ENCODE measurements at places on chromosomes 11 and 22.

- no peak for DNase-seq
These were observed 14.2 kb downstream of the PPME1 start for GRCh38 chr11:74185285-74185684.

- no peak for DNase-seq
These were observed 9.9 kb downstream of the BRSK2 start for GRCh38 chr11:1399386-1400316.

GRCh38 chr11:47409440-47410369, 1.3 kb downstream of the SLC39A13 start:
- DNase-seq = no peak

GRCh38 chr22:49671331-49672013, 156.2 kb downstream of the BRD1 start:
- no peak for DNase-seq

- no peak for DNase-seq
These were observed 330.5 kb downstream of the TBC1D22A start for GRCh38 chr22:47092896-47093311.

DNA sequence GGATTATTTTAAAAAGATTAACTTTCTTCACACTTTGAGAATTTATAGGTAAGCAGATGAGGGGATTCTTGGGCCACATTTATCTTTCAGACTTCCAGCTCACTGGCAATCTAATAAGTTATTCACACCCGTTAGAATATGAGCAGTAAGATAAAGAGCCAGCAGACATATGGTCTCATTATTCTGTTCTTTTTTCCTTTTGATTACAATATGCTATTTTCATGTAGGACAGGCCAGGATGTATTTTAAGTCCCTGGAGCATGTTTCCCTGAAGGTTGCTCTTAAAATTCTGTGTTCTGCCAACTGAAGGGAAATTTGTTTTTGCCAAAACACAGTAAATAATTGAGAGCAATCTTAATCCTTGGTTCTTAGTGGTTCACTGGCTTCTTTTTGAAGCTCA, 22.2 kb downstream of the PDHX start:
- DNase-seq = no peak

DNA sequence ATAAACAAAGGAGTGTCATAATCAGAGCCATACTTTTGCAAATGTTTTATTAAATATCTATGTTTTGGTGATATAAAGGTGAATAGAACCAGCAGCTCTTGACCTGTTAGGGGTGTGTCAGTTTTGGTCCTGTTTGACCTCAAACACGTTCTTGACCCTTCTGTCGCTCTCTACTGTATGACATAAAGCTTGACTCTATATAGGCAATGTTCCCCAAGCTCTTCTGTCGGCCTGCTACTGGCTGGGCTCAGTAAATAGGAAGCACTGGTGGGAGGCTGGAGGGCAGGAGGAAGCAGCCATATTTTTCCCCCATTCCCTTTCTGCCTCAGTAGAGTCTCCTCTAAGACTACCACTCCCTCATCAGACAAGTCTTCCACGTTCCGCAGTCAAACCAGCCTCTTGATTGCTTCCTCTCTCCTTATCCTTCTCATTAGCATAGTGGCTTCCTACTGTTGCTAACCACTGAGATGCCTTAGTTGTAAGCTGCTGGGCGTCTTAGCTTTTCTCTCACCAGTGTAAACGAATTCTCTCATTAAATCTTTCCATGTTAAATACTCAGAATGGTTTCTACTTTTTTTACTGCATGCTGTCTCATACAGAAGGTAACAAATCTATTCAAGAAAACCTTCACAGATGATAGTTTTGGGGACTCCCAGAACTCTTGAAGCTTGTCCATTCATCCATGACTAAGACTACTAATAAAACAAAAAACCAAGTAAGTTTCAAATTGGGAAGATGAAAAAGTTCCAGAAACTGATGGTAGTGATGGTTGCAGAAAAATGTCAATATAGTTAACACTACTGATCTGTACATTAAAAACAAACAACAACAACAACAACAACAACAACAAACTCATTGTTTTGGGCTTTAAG, 3.3 kb downstream of the NPAT start:
- no peak for DNase-seq

- DNase-seq = no peak
These were observed 74.3 kb downstream of the SHANK2 start for GRCh38 chr11:71178076-71178475.

DNA sequence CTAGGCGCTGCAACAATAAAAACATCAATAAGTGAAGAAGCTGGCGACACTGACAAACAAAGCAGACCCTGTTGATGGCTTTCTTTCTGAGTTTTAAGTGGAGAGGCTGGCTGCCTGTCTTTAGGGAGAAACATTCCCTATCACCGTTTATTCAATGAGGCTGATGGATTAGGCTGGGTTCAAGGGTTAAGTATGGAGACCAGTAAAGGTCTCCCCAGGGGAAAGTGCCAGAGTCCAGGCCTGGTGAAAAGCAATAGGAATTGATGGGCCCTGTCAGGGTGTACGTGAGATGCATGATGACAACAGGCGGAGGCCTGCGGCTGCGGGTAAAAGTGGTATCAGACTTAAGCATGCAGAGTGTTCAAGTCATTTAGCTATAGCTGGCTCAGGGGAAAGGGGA, 102.6 kb downstream of the ALX4 start:
- DNase-seq = no peak

DNA sequence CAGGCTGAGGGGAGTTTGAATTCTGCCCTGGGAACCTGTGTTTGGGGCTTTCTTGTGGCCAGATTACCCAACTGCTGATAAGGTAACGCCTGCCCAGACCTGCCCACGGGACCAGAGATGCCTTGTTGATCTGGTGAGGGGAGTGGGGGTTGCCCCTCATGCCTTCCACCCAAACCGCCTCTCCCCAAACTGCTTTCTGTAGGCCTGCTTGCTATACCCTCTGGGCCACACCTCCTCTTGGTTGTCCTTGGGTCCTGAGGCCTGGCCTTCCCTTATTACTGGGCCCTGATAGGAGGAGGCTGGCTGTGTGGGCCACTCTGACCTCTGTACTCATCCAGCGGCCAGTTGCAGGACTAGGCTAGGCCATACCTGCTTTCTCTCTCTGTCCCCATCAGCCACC, 3.4 kb downstream of the P2RY2 start:
- DNase-seq = no peak

DNA sequence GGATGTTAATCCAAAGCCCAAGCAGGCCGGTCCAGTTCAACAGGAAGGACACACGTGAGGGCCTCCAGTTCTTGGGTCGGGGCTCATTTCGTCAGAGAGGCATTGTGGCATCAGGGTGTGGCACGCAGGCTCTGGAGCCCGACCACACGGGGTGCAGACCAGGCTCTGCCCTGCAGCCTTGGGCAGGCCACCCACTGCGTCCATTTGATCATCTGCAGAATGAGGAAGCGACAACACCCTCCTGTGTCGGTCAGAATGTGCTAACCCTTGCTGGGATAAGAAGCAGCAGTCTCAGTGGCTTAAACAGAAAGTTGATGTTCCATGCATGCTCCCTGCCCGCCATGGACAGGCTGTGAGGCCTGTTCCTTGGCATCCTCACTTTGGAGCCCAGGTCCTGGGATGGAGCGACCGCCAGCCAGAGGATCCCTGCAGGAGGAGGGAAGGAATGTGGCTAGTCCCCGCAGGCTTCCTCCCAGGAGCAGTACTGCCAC, 10.8 kb downstream of the RIBC2 start:
- no peak for DNase-seq

DNA sequence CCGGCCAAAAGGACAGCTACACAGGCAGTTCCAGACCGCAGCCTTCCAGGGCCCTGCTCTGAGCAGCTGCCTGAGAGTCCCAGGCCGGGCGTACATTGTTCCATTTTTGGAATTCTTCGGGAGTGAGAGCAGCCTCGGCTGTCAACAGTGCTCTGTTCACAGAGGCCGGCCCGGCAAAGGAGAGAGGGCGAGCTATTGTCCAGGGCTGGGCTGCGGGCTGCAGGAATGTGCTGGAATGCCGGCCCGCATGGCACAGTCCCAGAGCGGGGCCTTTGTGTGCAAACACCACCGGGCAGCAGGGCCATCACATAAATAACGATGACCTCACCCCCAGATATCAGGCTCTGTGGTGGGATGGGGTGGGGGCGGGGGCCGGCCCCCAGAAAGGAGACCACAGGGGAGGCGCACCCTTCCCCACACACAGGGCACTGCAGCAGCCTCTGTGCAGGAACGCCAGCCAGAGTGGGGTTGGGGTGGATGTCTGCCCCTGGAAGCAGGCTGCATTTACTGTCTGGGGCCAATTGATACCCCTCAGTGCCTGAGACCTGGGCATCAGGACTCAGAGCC, 15.8 kb downstream of the LINC01488 start:
- peak; percentile 63 for DNase-seq

DNA sequence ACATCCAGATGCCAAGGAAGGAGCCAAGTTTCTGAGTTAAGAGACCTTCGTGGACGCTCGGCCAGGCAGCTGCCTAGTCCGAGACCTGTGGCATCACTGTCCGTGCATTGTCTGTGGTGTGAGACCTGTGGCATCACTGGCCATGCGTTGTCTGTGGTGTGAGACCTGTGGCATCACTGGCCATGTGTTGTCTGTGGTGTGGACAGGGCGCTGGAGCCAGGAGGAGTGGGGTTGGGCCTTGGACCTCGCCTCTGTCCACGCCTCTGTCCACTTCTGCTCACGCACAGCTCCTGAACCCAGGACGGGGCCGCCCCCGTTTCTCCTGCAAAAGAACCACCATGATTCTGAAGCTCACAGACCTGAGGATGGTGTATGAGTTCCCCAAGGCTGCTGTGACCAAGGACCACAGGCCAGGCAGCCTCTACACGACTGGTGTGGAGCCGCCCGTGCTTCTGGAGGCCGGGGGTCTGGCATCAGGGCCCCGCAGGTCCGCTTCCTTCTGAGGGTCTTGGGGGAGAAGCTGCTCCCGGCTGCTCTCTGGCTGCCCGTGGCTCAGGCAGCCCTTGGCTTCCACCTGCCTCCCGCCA, 1218.3 kb downstream of the BRD1 start:
- DNase-seq = no peak

GRCh38 chr22:20424932-20425565, 12.6 kb downstream of the SCARF2 start:
- DNase-seq = no peak

DNA sequence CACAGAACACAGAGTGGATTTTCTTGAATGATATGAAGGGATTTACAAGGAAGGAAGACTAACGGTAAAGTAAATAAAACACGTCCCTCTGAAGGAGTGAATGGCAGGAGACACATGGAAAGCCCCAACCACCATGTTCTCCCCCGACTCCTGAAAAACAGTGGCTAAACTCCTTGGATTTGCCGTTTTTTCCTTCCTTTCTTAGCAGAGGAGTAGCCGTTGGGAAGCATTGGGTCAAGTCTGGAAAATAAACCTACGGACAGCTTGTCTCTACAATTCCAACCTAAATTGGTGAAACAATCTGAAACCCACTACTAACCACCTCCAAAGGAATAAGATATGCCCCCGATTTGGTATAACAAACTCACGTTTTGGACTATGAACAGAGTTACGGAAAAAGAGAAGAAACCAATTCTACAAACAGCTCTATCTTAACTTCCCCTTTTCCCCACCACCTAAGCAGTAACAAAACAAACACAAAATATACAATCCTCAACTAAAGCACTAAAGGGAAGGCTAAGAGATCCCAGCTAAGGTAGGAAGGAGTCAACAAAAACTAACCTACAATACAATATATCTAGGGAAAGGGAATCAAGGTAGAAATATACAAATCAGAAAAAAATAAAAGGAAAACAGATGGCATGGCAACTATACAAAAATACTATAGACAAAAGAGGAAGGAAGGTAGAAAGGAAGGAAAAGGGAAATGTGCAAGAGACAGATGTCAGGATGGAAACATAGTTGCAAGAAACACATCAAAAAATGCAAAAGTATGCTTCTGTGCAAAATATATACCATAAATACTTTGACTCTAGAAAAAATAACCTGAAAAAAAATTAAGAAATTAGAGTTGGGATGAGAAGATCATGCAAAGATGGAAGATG, 43.8 kb upstream of the LYVE1 start:
- no peak for DNase-seq

DNA sequence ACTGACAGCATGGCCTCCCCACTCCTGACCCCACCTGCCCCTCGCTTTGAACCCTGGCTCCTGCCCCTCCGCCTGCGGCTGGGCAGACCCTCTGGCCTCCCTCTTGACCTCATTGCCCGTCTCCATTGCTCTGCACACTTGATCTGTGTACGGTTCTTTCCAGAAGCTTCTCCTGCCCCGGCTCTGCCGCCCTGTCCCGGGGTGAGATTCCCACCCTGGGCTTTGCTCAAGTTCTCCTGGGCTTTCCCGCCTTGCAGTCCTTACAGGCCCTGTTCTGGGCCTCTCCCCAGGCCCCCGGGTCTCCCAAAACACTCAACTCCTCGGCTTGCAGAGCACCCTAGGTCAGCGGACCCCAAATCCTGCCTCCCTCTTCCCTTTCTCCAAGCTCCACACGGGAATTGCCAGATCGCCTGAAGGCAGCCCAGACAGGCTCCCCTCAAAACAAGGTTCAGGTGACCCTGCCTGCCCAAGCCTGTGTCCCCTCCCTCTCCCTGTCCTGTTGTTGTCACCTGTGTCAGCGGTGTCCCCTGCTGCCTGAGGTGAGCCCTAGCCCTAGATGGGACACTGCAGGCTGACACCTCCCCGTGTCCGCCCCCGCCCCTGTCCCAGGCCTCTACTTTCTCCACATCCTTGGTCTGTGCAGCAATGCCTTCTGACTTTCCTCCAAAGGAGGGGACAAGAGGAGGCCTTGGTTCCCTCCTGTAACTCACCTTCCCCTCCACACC, 1.5 kb downstream of the GAL start:
- no peak for DNase-seq

DNA sequence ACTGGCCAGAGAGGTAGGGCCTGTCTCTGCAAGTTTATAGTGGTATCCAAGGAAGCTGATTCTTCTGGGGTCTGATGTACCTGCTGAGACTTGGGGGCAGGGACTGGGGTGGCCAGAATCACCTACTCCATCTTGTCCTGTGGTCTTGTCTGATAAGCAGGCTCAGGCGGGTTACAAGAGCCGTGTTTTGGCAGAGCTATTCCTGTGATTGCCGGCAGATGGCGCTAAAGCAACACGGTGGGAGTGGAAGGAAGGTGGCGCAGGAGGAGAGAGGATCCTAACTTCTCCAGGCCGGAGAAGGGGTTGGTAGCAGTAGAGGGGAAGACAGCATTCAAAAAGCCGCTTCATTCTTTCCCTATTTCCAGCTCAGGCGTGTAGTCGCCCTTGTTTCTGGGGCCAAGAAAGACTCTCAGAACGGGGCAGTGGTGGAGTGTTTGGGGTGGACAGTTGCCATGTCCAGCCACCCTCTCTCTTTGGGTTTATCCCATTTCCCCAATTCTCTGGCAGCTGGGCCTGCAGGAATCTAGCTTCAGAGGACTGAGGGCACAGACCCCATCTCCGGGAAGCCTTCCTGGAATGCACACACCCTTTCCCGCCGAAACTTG, 15.1 kb downstream of the CHRM1 start:
- no peak for DNase-seq
